ENCODE measurements at places on chromosomes 2 and 18.

GRCh38 chr2:29749843-29750242 is 171.5 kb downstream of the ALK start:
- no peak for DNase-seq

GRCh38 chr2:158315803-158316414 is 140.6 kb downstream of the CCDC148 start:
- DNase-seq = no peak

- DNase-seq = no peak
Measured at GRCh38 chr2:223418131-223418530, 184.0 kb downstream of the SCG2 start.

DNA sequence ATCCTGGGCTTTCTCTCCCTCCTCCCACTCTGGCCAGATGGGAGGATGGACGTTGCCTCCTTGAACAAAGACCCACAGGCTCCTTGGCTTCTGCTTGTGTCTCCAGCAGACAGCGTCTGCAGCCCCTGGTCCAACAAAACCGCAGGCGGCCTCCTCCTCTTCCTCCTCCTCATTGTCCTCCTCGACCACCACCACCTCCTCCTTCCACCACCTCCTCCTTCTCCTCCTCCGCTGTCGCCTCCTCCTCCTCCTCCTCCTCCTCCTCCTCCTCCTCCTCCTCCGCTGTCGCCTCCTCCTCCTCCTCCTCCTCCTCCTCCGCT is 45.7 kb upstream of the ALPP start:
- no peak for DNase-seq

DNA sequence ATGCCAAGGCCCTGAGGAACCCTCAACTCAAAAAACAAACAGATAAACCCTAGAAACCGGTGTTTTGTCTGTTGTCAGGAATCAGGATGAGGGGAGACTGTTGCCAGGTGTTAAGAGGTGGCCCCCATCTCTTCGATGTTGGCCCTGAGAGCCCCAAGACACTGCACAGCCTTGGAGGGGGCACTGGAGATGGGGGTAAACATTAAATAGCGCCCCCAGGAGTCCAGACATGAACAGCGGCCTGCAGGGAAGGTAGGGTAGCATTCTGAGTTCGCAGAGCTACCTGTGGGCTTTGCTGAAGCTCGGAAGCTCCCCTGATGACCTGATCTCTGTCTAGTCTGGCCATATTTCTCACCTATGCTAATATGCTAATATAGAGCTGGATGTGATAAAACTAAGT is 97.6 kb upstream of the SMAD2 start:
- no peak for DNase-seq

- DNase-seq = no peak
Measured at GRCh38 chr2:170409164-170409535, 231.2 kb downstream of the MYO3B start.

- no peak for DNase-seq
Measured at GRCh38 chr2:44852594-44852993, 88.9 kb upstream of the SIX3 start.

- no peak for DNase-seq
Measured at GRCh38 chr2:171522788-171523087, 464 bp downstream of the CYBRD1 start.

- DNase-seq = no peak
Measured at GRCh38 chr2:68185541-68186164, 28.0 kb downstream of the PNO1 start.

- DNase-seq = no peak
Measured at GRCh38 chr2:16716024-16716423, 50.4 kb upstream of the CYRIA start.

DNA sequence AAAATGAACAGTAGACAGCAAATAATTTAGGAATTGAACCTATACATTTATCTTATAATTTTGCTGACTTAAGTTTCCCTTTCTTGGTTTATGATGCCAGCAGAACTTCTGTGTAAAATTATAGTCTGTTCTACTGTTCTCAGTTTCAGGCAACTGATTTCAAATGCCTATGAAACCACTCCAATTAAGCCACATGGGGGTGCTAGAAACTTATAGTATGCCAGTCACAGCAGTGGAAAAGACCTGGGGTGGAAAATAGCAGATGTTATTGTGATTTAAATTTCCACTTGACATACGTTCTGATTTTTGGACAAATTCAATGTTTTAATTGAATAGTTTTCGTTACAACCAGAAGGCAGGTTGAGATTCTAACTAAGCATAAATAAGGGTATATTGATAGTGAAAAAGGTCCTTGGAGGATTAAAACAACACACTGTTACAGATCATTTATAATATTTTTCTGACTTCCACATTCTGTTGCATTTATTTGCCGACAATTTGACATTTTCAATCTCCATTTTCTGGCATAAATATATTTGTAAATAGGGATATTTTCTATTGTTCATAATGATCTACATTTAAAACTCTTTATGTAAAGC is 61.4 kb downstream of the CPS1 start:
- DNase-seq = no peak

GRCh38 chr2:60212181-60212945 is 341.1 kb downstream of the BCL11A start:
- DNase-seq = no peak

GRCh38 chr18:33576999-33577646 is 896 bp upstream of the ASXL3 start:
- DNase-seq = no peak

GRCh38 chr2:164920430-164920829 is 34.9 kb downstream of the SLC38A11 start:
- DNase-seq = peak; percentile 77

- DNase-seq = no peak
Measured at GRCh38 chr2:3692375-3692774, 11.0 kb upstream of the DCDC2C start.

DNA sequence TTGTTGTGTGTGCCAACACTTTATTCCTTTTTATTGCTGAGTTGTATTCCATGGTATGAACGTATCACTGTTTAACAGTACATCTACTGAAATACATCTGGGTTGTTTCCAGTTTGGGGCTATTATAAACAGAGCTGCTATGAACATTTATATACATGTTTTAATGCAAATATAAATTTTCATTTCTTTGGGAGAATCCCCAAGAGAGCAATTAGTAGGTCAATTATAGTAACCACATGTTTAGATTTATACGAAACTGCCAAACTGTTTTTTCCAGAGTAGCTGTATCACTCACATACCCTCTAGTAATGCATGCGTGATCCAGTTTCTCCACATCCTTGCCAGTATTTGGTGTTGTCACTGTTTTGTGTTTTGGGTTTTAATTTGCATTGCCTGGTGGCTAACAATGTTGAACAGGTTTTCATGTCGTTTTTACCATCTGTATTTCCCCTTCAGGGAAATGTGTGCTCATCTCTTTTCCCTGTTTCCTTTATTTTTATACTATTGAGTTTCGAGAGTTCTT is 81.0 kb downstream of the TMEM131 start:
- no peak for DNase-seq

DNA sequence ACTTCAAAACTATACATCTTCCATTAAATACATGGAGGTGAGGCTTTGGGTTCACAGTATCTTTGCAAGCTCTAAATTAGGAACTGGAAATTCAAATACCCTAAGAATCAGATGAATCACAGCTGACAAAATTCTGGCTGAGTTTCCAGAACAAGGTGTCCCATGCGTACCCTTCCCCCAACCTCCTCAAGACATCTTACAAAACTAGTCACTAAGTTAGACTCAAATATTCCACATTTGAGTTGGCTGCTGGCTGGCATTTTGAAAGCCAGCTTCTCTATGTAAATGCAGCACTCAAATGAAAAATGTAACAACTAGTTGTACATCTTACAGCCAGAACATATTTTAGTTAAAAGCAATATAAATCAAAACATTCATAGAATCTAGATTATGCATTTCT is 131.0 kb upstream of the ARL5A start:
- no peak for DNase-seq

- DNase-seq = no peak
Measured at GRCh38 chr2:3392216-3392615, 12.7 kb downstream of the TRAPPC12 start.

DNA sequence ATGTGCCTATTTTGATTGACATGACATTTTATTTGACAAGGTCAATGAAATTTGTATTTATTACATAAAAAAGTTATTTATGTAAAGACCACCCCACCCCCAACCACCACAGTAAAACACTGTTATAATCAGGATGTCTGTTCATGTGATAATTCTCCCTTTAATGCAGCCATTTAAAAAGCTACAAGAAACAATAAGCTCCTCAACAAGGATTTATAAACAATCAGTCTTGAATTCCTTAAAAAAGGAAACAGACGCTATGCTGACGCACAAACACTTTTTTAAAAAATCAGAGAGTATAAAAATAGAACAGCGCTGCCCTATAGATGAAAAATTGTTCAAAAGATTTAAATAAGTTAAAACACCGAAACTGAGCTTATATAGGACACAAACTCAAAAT is 102.2 kb downstream of the SOS1 start:
- DNase-seq = no peak

GRCh38 chr2:206462240-206462854 is 19.0 kb downstream of the ADAM23 start:
- DNase-seq = no peak

GRCh38 chr18:51346404-51346803 is 148.9 kb upstream of the MEX3C start:
- no peak for DNase-seq

GRCh38 chr2:157810037-157810436 is 66.1 kb downstream of the ACVR1 start:
- no peak for DNase-seq

DNA sequence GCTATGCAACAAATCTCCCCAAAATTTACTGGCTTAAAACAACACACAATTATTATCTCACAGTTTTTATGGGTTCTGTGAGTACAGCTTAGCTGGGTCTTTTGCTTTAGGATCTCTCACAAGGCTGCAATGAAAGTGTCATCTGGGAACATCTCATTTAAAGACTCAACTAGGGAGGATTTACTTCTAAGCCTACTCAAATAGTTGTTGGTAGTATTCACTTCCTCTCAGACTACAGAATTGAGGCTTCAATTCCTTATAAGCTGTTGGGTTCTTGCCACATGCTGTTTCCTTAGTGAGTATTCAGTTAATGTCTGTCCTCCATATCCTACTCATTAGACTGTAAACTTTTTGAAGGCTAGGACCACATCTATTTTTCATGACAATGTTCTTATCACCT is 72.3 kb downstream of the MDH1 start:
- DNase-seq = peak; percentile 96

DNA sequence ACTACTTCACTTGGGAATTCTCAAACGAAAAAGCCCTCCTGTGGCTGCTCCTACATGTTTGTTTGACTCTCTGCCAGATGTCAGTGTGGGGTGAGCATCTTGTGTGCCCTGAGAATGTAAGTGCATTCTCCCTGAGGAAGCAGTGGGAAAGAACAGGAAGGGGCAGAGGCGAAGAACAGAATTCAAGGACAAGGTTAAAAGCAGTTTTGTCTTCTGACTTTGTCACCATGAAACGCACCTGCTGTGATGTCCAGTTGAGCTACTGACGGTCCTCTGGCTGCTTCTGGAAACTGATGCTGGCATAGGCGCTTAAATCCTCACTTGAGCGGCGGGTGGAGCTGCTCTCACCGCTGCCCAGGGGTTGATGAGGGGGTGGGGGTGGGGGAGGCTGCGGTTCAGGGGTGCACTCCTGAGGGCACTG is 4.9 kb downstream of the IRS1 start:
- no peak for DNase-seq

GRCh38 chr2:157194844-157195243 is 62.7 kb upstream of the GALNT5 start:
- DNase-seq = no peak

DNA sequence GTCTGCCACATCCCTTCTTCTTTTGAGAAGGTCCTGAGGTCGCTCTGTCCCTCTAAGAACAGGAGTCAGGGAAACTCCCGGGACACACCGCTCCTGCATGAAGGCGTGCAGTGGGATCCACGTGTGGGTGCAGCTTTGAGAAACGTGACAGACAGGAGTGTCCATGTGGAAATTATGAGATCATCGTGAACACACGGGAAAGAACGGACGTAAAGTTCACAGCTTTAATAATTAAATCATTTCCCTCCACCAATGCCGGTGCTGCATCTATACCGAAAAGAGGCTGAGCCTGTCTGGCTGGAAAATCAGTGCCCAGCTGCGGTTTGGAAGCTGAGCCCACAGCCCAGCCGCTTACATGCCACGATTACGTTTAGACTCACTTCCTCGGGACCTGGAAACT is 372.4 kb upstream of the SALL3 start:
- DNase-seq = no peak

DNA sequence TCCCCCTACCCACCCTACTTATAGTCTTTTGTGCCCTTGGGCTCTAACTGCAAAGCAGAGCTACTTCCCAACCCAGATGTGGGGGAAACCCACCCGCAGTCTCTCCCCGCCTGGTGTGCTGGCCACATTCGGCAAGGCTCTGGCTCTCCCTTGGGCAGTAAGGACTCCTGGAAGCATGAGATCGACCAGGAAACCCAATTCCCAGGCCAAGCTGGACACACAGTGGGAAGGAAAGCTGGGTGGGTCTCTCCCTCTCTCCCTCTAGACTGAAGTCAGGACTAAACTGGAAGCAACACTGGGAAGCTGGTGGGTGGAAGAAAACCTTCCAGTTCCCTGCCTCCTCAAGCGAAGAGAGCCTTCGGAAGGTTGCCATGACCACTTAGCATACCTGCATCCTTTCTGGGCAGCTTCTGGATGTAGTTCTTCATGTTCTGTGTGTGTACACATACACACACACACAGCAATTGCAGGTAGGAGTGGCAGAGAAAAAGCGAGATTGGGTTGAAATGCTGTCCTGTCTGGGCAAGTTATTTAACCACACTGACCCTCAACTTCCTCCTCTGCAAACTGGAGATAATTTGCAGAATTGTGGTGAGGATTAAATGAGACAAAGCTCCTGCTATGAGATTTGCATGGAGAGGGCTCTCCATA is 33.9 kb downstream of the ZBTB7C start:
- DNase-seq = no peak

DNA sequence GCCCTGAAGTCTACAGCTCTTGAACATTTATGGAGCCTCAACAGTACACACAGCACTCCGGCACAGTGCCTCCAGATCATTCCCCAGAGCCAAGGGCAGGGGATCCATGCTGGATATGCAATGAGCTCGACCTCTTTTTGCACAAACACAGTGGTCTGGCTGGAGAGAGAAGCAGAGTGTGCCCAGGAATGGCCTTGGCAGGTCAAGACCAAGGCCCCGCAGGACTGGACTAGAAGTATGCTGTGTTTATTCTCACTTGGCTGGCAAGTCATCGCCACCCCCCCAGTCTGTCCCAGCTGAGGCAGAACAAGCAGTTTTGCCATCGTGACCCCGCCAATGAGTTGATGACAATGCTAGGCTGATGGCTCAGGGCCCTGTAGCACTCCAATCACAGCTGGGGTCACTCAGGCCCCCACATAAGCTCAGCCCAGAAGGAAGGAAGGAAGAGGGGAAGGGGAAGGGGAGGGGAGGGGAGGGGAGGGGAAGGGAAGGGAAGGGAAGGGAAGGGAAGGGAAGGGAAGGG is 212.1 kb downstream of the TTC32 start:
- DNase-seq = no peak

GRCh38 chr2:196538189-196538588 is 101.3 kb upstream of the CCDC150 start:
- DNase-seq = no peak

GRCh38 chr2:106983305-106983704 is 97.3 kb upstream of the ST6GAL2 start:
- DNase-seq = no peak

- DNase-seq = no peak
Measured at GRCh38 chr2:159817283-159817682, 19.3 kb upstream of the CD302 start.
